Activated T-cell treated with anti-CD3 and anti-CD28 coated beads, Interleukin-2, amount 50 U/mL, for 24 hours (primary cell): ENCODE measurements at places on chromosomes 4 and X.

- no peak for DNase-seq
Observed at GRCh38 chr4:148270630-148271029, 171.6 kb downstream of the NR3C2 start.

DNA sequence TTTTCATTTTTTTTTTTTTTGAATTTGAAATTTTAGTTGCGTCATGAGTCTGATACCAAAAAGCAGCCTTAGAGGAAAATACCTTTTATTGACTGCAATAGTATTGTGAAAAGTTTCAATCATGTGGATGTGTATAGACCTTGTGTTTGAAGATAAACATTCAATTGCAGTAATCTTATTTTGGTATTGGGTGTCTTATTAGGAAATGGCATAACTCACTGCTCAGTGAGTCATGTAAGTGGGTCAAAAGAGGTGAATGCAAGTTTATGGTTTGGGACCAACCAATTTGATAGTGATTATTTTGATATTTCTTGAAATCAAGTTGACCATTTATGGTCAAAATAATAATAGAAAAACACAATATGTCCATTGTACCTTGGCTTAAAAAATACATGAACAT is 627.8 kb upstream of the SLIT2 start:
- DNase-seq = no peak

DNA sequence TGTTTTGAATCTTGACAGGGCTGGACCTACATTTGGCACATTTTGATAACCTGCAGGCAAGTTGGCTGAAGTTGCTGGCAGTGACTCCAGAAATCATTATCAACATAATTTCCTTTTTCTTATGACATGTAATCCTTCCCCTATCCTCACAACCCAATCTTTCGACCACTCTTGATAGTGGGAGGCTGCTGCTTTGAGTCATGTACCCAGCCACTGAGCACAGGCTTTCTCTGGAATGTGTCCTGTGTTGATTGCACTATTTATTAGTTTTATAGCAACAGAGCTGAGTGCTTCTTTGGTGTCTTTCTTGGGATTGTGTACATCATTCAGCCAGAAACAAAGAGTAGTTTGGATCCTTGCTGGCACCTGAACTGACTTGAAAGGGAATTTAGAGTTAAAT is 183.1 kb upstream of the LEF1 start:
- no peak for DNase-seq

DNA sequence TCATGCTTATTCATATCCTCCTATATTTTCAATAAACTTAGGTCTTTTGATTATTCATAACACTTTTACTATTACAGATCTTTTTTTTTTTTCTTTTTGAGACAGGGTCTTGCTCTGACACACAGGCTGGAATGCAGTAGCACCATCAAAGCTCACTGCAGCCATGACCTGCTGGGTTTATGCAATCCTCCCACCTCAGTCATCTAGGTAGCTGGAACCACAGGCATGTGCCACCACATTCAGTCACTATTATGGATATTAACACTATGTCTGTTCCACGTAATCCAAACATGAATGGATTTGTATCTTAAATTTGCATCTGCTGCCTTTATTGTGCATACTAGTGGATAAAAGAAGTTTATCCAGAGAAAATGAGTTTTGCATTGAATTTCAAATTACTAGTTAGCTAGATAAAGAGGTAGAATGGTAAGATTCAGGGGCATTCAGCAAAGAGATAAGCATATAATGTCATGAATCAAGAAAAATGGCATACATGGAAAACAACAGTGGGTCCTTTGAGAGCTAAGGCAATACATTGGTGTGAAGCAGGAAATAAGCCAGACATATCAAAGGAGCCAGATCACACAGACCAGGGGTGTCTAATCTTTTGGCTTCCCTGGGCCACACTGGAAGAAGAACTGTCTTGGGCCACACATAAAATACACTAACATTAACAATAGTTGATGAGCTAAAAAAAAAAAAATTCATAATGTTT is 13.9 kb downstream of the ANAPC10 start:
- DNase-seq = no peak
